MV-4-11 (cell line): ENCODE measurements at places on chromosomes 2 and 18.

DNA sequence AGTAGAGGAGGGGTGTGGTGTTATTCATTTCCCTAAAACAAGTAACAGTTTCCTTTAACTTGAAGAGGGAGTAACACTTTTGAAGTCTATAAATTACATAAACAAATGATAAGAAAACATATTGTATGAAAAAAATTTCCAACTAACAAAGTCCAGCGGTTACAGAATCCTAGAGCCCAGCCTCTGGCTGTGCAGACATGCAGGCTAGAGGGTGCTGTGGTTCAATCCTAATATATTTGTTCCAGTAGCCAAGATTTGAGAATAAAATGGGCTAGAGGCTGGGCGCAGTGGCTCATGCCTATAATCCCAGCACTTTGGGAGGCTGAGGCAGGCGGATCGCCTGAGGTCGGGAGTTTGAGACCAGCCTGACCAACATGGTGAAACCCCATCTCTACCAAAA, 56.9 kb downstream of the WDR75 start:
- DNase-seq = no peak

DNA sequence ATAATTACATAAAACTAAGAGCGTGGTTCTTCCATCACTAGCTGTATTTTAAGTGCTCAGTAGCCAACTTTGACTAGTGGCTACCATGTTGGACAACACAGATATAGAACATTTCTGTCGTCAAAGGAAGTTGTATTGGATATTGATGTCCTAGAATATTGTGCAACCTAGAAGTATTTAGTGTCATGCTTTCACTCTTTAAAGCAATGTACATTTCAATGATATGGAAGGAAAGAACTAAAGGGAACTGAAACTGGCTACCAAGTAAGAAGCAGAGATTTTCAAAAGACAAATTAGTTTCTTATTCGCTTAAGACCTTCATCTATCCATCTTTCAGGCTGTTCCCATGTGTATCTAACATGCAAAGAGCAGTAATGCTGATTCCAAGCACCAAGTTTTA, 85.4 kb upstream of the EML6 start:
- peak; percentile 79 for DNase-seq

GRCh38 chr2:85961053-85961452, 72.3 kb upstream of the ST3GAL5 start:
- no peak for DNase-seq

DNA sequence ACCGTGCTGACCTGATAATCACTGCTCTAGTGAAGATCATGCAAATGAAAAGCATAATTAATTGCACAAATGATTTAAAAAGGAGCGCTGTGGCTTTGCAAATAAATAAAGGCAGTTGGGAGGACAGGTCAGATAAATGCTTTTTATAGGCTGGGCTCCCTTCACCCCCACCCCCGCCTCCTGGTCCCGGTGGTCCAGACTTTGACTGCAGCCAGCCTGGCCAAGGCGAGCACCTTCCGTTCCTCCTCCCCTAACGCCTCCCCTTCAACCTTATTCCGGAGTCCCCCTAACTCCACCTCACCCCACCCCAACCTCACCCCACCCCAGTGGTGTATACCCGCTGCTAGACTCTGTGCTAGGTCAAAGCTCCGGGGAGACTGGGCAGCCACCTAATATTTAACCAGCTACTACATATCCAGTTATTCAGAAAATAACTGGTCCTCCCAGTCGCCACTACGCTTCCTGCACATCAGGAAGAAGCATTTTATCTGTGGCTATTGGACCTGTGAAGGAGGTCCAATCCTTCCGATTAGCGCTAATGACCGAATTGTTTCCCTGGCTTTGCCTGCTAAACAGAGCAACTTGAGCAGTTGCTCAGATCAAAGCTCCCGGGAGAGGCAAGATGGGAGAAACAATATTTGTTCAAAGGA, 3.7 kb upstream of the SP9 start:
- DNase-seq = no peak

DNA sequence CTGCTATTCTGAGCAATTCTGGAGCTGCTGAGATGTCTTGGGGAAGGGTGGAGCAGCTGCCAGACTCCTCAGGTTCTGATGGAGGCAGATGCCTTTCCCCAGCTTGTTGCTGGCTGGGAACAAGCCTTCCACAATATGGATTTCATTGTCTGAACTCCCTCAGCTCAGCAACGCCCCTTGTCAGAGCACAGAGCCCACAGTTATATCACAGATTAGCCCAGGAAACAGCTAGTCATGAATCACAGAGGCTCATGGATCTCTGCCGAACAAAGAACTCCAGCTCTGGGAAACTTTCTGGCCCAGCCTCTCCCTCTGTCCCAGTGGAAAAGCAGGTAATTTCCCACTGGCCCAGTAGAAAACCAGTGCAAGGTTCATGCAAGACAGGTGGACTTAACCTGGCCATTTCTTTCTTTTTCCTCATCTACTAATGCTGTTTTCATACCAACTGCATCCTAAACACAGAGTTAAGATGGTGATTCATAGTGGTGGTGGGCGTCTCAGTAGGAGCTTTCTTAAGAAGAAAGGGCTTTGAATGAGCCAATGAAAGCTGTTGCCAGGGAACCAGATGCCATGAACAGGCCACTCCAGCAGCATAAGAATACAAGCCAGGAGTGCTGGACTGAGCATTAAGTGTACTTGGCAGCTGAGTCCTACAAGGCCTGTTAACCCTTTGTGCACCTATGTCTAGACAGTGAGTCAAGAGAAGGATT, 8.7 kb upstream of the KIAA2012 start:
- DNase-seq = no peak

DNA sequence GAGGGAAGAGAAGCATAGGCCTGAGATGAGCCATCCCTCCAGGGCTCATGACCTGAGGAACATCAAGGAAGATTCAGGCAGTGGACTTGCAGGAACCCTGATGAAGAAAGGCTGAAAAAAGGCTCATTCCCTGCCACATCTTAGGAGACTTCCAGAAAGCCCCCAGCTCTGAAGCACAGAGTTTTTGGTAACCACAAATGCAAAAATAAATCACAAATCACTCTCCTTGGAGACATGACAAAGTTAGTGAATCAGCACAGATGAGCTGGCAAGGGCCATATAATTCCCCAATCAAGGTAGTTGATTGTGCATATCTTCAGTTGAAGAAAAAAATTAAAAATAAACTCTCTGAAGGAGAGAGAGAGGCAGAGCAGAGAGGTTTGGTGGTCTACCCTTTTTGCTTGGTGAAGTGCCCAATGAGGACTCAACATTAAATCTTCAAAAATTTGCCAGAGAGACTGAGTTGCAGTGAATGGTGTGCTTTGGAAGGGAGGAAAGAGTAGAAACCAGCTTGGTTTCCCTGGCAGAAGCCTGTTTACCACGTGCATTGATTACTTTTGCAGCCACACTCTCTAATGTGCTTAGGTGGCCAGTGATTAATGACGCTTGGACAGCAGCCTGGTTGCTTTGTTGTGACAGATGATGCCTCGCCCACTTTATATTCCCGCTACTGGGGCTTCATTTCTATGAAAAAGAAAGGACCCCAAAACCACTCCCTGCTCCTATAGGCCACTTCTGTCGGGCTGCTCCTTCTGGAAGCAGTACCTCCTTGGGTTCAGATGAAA, 257.4 kb upstream of the SLC14A2 start:
- DNase-seq = no peak

- DNase-seq = peak; percentile 7
Observed at GRCh38 chr18:57859314-57859713, 56.2 kb upstream of the ATP8B1 start.

DNA sequence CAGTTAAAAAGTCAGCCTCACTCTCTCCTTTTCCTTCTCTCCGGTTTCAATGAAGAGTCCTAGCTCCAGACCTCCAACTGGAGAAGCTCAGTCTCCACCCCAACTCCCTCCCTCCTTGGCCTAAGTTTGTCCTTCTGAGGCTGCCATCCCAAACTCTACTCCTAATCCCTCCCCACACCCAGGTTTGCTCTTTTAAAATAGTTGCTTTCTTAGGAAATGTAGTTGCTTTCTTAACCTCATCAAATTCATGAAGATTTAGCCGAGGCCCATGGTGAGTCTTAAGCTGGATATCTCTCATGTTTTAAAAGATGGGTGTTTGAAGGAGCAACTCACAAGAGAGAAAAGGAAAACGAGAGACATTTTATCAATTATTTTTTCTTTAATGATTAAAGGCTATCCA, 937 bp upstream of the LANCL1 start:
- DNase-seq = peak; percentile 1

- no peak for DNase-seq
Observed at GRCh38 chr2:86592547-86593230, 29.4 kb upstream of the CHMP3 start.

- no peak for DNase-seq
Observed at GRCh38 chr2:234451852-234452625, 44.8 kb downstream of the ARL4C start.
